ENCODE measurements at places on chromosomes 1 and 21.
A peak's percentile ranks its signal among the peaks of the same experiment; 100 is the strongest.

DNA sequence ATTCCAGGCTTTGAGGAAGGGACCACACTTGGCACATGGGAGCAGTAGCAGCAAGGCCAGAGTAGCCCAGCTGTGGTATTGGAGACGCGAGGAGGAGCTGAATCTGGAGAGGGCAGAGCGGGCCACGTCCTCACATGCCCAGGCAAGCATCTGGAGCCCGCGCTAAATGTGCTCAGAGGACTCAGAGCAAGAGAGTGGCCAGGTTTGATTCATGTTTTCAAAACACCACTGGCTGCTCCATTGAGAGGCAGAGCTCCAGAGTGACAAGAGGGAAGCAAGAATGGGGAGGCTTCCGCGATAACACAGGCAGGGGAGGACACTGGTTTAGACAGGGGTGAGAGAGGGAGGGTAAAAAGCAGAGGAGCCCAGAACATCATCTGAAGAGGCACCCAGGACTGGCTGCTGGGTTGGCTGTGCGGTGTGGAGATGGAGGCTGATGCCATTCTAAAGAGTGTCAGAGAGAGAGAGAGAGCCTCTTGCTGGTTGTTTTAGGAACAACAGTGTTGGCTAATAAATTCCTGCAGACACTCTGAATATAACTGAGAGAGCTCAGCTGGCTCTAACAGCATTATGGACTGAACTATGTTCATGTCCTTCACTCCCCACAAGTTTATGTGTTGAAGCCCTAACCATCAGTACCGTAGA lies 32.3 kb downstream of the RCAN1 start:
- DNase-seq: no peak

DNA sequence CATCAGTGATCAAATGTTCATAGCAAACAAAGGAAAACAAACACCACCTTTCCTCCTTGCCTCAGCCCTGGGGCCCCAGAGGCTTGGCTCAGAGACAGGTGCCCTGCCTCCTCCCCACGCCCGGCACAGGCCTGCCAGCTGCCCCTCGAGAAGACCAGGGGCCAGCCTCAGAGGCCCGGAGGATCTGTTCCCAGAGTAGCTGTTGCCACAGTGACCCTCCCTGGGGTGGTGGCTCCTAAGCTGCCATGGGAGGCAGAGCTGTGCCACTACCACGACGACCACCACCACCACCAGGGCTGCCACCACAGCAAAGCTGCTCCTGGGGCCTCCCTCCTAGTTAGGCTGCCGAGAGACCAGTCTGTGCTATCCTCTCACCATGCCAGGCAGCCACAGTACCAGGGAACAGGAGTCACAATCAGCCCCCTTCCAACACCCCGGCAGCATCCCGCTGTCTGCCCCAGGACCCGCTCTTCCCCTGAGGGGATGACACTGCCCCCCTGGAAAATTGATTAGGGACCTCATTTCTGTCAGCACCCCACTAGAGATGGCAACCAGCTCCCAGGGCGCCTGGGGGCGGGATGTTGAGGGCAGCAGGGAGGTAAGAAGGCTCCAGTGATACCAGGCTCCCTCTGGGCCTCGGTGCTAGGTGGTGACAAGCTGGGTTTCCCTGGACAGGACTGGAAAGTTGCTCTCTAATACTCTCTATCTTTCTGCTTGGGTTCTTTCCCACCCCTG lies 30.5 kb downstream of the KCNC4 start:
- no peak for DNase-seq

DNA sequence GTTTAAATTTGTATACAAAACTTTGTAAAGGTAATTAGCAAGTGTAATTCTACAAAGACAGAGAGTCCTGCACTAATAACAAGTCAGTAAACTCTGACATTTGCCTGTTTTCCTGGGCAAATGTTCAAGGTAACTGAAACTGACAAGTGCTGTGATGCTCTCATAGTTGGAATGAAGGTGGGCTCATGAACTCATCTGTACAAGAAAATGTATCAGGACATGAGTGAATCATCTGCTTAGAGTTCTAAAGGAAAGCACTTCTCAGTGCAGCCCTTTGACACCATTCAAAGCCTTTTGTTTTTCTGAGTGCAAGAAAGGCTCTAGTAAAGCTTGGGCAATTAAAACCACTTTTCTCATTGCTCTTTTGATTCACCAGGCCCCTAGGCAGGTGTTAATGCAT lies 91.5 kb downstream of the UROD start:
- DNase-seq: no peak

GRCh38 chr1:157517016-157517415 lies 35.3 kb downstream of the FCRL5 start:
- DNase-seq: no peak

GRCh38 chr1:3085721-3086120 lies 16.7 kb downstream of the PRDM16 start:
- DNase-seq: no peak

DNA sequence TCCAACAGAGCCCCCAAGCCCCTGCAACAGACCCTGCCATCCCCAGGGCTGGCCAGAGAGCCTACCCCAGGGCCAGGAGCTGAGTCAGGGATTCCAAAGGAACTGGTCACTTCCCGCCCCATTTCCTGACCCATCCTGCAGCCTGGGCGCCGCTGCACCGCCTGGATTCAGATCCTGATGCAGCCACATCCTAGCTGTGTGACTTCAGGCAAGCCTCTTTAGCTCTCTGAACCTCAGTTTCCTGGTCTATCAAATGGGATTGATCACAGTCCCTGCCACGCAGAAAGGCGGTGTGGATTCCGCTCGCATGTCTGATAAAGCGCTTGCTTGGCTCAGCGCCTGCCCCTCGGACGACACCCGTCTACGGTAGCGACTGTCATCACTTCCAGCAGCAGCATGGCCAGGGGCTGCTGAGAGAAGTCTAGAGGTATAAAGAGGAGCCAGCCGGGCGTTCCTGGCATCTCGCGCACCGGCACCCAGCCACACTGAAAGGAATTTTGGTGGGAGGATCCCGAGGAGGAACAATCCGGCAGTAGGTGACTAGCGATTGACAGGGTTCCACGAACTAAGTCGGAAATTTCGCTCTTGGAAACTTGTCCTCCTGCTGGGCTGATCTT lies 10.1 kb downstream of the EPHA2 start:
- no peak for DNase-seq

DNA sequence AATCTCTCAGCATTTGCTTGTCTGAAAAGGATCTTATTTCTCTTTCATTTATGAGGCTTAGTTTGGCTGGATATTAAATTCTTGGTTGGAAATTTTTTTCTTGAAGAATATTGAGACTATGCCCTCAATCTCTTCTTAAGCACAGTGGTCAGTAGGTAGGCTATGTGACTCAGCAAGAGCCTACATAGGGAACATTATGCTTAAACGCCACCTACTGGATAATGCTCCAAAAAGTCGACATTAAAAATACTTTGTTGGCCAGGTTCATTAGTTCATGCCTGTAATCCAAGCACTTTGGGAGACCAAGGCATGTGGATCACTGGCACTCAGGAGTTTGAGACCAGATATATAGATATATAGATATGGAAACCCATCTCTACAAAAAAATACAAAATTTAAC lies 678.0 kb upstream of the USP24 start:
- DNase-seq: no peak

DNA sequence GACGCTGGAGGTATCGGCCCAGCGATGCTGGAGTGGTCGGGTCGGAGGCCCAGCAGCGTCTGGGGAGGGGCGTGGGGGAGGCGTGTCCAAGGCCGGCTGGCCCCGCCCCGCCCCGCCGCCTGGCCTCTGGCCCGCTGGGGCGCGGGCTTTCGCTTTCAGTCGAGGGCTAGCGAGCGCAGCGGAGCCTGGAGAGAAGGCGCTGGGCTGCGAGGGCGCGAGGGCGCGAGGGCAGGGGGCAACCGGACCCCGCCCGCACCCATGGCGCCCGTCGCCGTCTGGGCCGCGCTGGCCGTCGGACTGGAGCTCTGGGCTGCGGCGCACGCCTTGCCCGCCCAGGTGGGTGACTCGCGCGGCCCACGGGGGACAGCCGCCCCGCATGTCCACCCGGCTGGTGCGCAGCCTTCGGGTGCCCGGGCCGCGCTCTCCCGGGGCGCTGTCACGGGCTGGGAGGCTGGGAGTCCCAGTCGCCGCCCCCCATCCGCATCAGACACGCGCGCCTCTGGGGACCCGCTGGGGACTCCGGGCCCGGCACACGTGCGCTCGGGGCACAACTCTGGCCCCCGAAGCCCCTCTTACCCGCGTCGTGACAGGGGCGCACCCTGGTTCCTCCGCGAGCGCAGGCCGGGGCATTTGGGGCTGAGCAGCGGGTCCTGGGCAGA lies at the start of gene TNFRSF1B:
TNFRSF1B (plus strand) TSS at position 158 of the 659 bp plus-strand sequence; CDS start at position 259, 101 bp downstream.
- peak; percentile 46 for DNase-seq

DNA sequence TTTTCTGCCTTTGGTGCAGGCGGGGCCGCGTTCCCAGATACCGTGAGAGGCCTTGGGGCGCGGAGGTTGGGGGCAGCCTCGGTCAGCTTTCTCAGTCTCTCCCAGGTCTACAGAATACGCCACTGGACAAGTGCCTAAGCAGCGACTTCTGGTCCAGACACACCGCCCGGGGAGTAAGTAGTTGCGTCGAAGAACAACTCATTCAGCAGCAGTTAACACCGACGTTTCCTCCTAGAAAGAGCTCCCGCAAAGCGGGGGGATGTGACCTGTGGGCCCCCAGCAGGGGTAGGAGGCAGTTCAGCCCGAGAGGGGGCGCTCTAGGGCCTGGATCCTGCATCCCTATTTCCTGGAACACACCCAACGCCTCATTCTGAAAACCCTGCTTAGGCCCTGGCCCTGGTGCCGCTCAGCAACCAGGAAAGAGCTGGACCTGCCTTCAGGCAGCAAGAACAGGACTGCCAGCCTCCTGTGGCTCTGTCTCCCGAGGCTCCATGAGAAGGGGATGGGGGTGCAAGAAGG lies 6.5 kb upstream of the BARHL2 start:
- DNase-seq: no peak

GRCh38 chr1:48526008-48526710 lies 54.2 kb upstream of the SPATA6 start:
- no peak for DNase-seq

GRCh38 chr1:33429332-33429731 lies 1.6 kb downstream of the PHC2 start:
- no peak for DNase-seq

DNA sequence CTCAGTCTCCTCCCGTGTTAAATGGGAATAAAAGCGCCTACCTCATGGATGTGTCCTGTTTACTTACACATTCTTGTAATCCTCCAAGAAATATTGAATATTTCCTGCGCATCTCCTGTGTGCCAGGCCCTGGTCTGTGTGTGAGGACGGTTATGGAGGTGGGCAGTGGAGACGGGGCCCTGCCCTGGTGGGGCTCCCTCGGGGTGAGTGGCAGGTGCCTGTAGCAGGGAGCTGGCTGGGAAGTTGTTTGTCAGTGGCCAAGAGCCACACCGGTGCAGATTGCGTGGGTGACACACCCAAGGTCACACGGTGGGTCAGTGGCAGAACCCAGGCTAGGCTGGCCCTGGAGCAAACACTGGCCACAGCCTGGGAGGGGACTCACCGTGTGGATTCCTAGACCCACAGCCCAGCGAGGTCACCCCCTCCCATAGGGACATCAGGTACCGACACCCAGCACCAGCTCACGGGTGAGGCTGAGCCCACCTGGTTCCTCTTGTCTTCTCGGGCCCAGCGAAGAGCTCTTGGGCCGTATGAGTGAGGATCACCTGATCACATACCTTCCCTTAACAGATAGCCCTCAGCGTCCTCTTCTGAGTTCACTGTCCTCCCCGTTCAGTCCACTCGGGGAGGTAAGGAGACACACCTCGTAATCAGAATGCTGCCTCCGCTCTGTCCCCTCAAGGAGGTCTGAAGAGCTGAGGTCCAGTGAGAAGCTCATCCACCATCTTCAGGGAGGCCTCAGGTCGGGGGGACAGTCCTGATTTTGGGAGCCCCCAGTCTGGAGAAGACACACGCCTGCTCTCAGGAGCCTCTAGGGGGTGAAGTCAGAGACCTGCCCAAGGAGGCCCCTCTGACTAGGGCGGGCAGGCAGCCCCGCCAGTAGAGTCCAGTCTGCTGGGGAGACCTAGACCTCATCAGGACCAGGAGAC lies 349.6 kb downstream of the MATN1 start:
- DNase-seq: no peak

DNA sequence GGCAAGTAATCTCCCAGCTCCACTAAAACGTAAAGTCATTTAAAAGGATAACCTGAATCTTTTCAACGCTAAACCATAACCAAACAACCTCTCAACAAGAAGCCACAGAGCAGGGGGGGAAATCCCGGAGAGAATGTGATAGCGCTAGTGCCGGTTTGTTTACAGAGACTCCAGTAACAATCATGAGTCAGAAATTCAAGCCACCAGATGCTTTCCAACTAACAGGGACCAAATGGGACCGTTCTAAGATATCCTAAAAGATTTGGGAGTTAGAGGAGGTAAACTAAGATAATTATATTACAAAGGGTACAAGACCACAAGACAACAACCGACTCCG lies 825 bp downstream of the DCAF8 start:
- peak; percentile 69 for DNase-seq

DNA sequence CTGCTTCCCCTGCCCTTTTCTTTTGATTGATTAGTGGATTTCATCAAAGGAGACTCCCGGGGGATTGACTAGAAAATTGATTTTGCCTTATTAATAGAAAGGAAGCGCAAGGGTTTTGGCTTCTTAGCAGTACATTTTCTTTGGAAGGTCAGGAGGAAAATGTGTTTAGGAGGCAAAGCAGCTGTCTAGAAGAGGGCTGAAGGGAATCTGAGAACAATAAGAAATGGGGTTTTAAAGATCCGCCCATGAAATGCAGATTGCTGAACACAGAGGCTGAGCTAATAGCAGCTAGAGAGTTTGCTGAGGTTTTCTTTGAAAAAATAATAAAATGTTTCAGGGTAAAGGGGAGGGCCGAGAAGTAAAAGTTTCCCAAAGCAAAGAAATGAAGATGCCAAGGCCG lies 4.9 kb downstream of the SERTAD4 start:
- DNase-seq: no peak

DNA sequence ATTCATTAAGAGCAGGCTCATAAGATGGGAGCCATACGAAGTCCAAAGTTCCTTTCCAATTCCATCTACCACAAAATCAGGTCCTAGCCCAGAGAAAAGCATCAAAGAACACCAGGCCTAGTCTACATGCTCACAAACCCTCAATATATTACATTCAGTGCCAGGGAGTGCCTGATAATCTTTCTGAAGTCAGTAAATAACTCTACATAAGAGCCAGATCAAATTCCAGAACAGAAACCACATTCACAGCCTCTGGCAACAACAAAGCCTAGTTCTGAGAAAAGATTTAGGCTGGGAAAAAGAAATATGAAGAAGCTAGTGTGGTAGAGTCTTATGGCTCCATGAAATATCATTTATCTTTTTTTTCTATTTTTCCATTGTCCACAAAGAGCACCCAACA lies 40.5 kb upstream of the RBBP5 start:
- DNase-seq: no peak

GRCh38 chr1:172776071-172776470 lies 117.2 kb downstream of the FASLG start:
- no peak for DNase-seq

Data from effector memory CD4-positive, alpha-beta T cell (primary cell).